Type B pancreatic cell (in vitro differentiated cells): ENCODE measurements at places on chromosomes 7 and 10.
A peak's percentile ranks its signal among the peaks of the same experiment; 100 is the strongest.

DNA sequence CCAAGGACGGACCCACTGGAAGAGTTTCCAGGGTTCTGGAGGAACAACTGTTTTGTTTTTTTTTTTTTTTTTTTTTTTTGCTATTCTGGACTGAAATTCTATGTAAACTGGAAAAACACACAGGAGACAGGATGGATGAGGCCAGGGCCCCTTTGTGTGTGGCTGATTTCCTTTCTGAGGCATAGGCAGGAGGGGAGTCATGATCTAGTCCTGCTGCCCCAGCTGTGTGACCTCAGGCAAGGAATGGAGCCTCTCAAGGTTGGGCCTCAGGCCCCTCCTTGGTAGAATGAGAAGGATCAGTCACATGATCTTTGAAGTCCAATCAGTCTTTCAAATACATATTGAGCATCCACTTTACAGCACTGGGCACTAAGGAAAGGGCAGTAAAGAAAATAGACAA is 87.6 kb downstream of the SH3PXD2A start:
- DNase-seq: no peak

DNA sequence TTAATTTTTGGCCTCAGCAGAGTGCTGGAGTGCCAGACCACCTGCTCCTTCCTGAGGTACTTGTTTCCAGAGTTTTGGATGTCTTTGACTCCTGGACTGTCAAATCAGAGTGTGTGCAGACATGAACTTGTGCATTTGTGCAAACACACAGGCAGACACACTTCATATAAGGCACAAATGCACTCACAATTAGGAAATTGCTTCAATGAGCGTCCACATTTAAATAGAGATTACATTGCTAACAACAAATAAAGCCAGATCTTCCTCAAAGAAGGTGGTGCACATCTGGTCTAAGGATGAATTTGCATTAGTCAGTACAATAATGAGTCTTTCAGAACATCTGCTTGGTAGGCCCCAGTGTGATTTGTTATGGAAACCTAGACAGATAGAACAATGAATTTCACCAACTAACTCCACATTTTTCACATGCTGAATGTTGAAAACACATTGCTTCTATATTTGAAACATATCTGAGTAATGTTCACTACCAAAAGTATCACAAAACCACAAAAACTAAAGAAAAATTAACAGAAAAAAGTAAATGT is 266.7 kb upstream of the INHBA start:
- no peak for DNase-seq

GRCh38 chr10:123156078-123156477 is 1.9 kb downstream of the BUB3 start:
- DNase-seq: no peak

DNA sequence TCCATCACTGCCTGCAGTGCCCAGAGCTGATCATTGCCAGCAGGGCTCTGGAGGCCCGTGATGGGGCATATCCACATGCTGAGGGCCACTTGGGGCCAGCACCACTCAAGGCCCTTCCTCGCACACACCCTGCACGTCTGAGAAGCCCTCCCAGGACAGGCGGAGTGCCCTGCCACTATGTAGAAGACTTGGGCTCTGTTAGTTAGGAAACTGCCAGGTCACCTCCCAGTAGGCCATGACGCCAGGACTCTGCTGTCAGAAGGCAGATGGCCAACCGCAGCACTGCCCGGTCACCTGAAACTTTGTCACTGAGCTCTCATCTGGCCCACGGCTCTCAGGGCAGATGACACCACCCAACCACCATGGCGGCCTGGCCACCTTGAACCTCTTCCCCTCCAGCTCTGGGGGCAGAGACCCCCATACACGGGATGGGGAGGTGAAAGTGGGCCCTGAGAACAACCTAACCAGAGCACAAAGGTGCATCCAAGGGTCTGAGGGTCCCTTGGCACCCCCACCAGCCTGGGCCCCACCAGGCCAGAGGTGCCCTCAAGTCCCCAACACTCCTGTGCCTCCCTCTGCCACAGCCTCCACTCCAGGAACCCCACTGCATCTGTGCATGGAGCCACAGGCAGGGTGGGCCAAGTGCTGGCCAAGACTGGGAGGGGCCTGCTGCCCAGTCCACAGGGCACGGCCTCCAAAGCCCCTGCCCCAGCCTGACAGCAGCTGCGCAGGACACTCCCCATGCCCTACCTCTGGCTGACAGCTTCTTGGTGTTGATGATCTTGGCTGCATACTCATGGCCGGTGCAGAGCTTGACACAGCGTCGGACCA is 41.8 kb downstream of the CAMK2B start:
- peak; percentile 58 for DNase-seq

- DNase-seq: no peak
Observed at GRCh38 chr7:139915864-139916716, 87.0 kb downstream of the TBXAS1 start.
